Sigmoid colon (tissue), 7 donors: ENCODE measurements at places on chromosomes 3 and 15. TPM values are rescaled to one million over a fixed set of nuclear protein-coding genes. Genes with fewer than 3 reads are reported as not detected.

GRCh38 chr15:99433026-99433756 is 132.6 kb upstream of the MEF2A start:
- no peaks in the 10 kb centered on the region for H3K36me3 ChIP-seq
- H3K27me3 ChIP-seq: no peaks in the 10 kb centered on the region
- H3K4me1 ChIP-seq: peaks cover 33% of the 10 kb centered on the region
- DNase-seq: peak; percentile 64

- H3K36me3 ChIP-seq: no peaks in the 10 kb centered on the region
- H3K27me3 ChIP-seq: no peaks in the 10 kb centered on the region
- H3K27ac ChIP-seq: no peak overlapping the region
- no peak overlapping the region for H3K4me3 ChIP-seq
- no peak for DNase-seq
- H3K4me1 ChIP-seq: no peaks in the 10 kb centered on the region
These were observed 21.4 kb downstream of the SIAH2 start for GRCh38 chr3:150741497-150742140.

DNA sequence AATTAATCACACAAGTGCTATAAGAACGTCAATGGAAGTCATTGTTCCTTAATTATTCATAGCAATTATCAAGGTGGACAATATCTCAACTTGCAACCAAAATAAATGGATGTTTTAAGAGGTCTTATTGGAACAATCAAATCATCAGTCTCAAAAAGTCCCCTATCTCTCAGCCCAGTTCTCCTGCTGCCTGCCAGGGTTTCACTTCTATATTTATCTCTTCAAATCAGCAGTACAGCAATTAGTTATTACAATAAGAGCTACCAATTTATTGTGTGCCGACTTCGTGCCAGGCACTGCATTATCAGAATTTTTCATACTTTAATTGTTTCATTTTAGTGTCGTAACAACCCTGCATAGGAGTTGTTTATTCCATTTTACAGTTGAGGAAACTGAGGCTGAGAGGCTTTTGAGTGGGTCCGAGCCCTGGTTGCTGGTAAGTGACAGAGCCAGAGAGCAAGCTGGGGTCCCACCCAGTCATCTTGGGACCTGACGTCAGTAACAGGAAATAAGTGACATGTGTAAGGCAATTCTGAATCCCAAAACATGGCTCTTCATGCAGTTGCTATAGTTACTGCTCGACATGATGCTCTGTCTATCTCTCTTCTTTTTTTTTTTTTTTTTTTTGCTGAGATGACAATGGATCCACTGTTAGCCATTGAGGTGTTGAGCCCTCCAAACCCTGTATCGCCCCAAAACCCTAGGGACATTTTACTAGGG is 8.8 kb upstream of the KCTD6 start:
- H3K27me3 ChIP-seq: no peaks in the 10 kb centered on the region
- no peak for DNase-seq
- H3K4me3 ChIP-seq: no peak overlapping the region

GRCh38 chr3:139639662-139640061 is 38.1 kb downstream of the NMNAT3 start:
- no peaks in the 10 kb centered on the region for H3K36me3 ChIP-seq
- no peak for DNase-seq
- H3K4me3 ChIP-seq: no peak overlapping the region
- no peaks in the 10 kb centered on the region for H3K4me1 ChIP-seq
- H3K27me3 ChIP-seq: no peaks in the 10 kb centered on the region
- H3K27ac ChIP-seq: no peak overlapping the region

GRCh38 chr3:149744151-149744550 is 8.1 kb downstream of the COMMD2 start:
- no peaks in the 10 kb centered on the region for H3K4me1 ChIP-seq
- H3K27me3 ChIP-seq: no peaks in the 10 kb centered on the region
- H3K27ac ChIP-seq: no peak overlapping the region
- H3K36me3 ChIP-seq: peaks cover 14% of the 10 kb centered on the region

GRCh38 chr3:157452097-157452496 is 15.4 kb downstream of the PTX3 start:
- no peak overlapping the region for H3K27ac ChIP-seq
- no peaks in the 10 kb centered on the region for H3K4me1 ChIP-seq
- DNase-seq: no peak
- no peaks in the 10 kb centered on the region for H3K36me3 ChIP-seq

GRCh38 chr3:45218578-45219390 is 7.3 kb downstream of the TMEM158 start:
- H3K27ac ChIP-seq: peak overlapping the region; percentile 66
- no peak overlapping the region for H3K4me3 ChIP-seq
- peaks cover 49% of the 10 kb centered on the region for H3K4me1 ChIP-seq
- DNase-seq: no peak

- H3K27me3 ChIP-seq: no peaks in the 10 kb centered on the region
- H3K27ac ChIP-seq: no peak overlapping the region
- H3K4me3 ChIP-seq: no peak overlapping the region
- H3K4me1 ChIP-seq: no peaks in the 10 kb centered on the region
- no peaks in the 10 kb centered on the region for H3K36me3 ChIP-seq
These were observed 454.0 kb upstream of the RBMS3 start for GRCh38 chr3:28826840-28827239.

DNA sequence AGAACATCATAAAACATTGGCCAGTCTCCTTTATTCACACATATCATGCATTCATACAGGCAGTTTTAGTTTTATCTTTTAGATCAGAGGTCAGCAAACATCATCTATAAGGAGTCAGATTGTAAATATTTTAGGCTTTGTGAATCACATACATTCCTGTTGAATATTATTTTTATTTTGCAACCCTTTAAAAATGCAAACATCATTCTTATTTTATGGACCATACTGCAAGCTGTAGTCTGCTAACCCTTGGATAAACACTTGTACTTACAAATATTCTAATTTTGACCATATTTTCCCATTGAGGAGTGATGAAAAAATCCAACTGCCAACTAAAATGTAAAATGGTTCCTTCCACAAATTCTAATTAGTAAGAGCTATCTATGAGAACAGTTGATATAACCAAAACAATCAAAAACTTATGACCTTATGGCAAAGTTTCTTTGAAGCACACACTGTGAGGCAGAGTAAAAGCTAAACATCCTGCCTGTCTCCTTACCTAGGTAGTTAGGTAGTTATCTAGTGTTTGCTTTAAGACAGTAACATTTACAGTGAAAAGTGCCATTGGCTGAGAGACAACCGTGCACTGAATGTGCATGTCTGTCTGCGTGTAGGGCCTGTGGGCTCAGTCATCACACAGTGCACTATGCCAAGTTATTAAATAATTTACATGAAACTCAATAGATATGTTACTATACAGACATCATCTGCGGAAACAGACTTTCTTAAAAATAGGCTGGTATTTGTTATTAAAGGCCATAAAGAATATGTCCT is 57.7 kb downstream of the PIK3R4 start:
- no peak overlapping the region for H3K27ac ChIP-seq
- DNase-seq: no peak
- peaks cover 57% of the 10 kb centered on the region for H3K36me3 ChIP-seq
- H3K27me3 ChIP-seq: no peaks in the 10 kb centered on the region
- H3K4me3 ChIP-seq: no peak overlapping the region

DNA sequence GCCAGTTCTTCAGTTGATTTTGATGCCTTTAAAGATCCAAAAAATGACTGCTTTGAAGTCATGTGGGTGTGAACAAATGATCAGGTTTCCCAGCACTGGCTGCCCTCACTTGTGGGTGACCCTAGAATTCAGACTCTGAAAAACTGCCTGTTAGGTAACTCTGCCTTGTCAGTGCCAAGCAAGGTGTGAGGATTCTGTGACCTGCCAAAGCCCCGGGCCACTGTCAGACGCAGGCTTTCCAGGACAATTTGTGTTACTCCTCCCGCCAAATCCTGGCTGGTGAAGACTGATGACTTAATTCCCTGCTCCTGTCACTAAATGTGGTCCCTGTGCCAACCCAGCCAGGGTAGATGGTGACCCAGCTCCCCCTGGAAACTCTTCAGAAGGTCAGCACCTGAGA is 99.2 kb upstream of the PSMD6 start:
- no peak for DNase-seq
- H3K36me3 ChIP-seq: no peaks in the 10 kb centered on the region
- no peak overlapping the region for H3K4me3 ChIP-seq
- H3K4me1 ChIP-seq: peaks cover 29% of the 10 kb centered on the region

Gene GOLGA8O
- total RNA-seq: not detected

DNA sequence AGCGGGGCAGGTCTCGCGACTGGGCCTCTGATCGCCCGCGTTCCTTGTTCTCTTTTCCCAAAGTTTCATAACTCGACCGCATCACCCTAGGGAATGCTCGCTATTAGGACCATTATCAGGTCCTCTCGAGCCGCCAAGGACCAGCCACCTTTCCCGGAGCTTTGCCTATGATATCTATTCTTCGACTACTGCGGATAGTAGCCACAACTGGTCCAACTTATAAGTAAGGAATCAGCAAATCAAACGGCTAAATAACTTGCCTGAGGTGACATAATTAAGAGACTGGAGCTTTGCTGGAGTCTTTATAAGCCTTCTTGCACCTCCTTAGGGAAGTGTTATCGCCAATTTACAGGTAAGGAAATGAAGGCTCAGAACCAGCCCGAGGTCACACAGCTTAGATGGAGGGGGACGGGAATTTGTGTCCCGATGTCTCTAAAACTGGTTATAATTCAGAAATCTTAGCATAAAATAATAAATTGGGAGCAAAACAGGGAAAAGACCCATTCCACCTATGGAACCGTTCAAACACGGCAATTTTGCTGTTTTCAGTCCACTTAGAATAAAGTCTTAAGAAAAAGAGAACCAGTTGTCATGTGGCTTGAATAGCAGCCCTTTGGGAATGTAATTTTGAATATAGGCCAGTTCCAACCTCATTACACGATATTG is 479 bp upstream of the PLD1 start:
- H3K4me3 ChIP-seq: peak overlapping the region; percentile 53
- H3K27ac ChIP-seq: peak overlapping the region; percentile 77
- no peaks in the 10 kb centered on the region for H3K4me1 ChIP-seq
- no peaks in the 10 kb centered on the region for H3K36me3 ChIP-seq
- no peak for DNase-seq

- H3K36me3 ChIP-seq: no peaks in the 10 kb centered on the region
- no peak overlapping the region for H3K4me3 ChIP-seq
- DNase-seq: no peak
- H3K27ac ChIP-seq: no peak overlapping the region
These were observed 21.0 kb upstream of the FNDC3B start for GRCh38 chr3:172018364-172018763.

- no peaks in the 10 kb centered on the region for H3K36me3 ChIP-seq
- no peaks in the 10 kb centered on the region for H3K4me1 ChIP-seq
- no peak overlapping the region for H3K4me3 ChIP-seq
- H3K27me3 ChIP-seq: no peaks in the 10 kb centered on the region
These were observed 566.7 kb upstream of the NECTIN3 start for GRCh38 chr3:110504901-110505300.

Gene KIF7
- 15.2 TPM for total RNA-seq

DNA sequence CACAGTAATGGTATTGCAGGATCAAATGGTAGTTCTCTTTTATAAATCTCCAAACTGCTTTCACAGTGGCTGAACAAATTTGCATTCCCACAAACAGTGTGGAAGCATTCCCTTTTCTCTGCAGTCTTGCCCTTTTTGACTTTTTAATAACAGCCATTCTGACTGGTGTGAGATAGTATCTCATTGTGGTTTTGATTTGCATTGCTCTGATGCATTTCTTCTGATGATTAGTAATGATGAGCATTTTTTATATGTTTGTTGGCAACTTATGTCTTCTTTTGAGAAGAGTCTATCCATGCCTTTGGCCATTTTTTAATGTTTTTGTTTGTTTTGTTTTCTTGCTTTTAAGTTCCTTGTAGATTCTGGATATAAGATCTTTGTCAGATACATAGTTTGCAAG is 316.1 kb upstream of the TMCO5A start:
- H3K4me3 ChIP-seq: no peak overlapping the region
- no peak for DNase-seq
- H3K4me1 ChIP-seq: no peaks in the 10 kb centered on the region
- no peaks in the 10 kb centered on the region for H3K27me3 ChIP-seq
- H3K27ac ChIP-seq: no peak overlapping the region
- H3K36me3 ChIP-seq: no peaks in the 10 kb centered on the region

Gene CCDC54
- total RNA-seq: not detected

GRCh38 chr3:53184701-53185100 is 23.7 kb downstream of the PRKCD start:
- no peak overlapping the region for H3K4me3 ChIP-seq
- no peaks in the 10 kb centered on the region for H3K4me1 ChIP-seq
- no peaks in the 10 kb centered on the region for H3K27me3 ChIP-seq

Gene ZBTB20
- total RNA-seq: 109 TPM
